HFFc6 (cell line): ENCODE measurements at places on chromosomes 1 and 21.

GRCh38 chr1:18618546-18619466 lies 11.8 kb upstream of the PAX7 start:
- peak; percentile 13 for DNase-seq

GRCh38 chr1:89035080-89035479 lies 12.4 kb upstream of the GBP3 start:
- no peak for DNase-seq

DNA sequence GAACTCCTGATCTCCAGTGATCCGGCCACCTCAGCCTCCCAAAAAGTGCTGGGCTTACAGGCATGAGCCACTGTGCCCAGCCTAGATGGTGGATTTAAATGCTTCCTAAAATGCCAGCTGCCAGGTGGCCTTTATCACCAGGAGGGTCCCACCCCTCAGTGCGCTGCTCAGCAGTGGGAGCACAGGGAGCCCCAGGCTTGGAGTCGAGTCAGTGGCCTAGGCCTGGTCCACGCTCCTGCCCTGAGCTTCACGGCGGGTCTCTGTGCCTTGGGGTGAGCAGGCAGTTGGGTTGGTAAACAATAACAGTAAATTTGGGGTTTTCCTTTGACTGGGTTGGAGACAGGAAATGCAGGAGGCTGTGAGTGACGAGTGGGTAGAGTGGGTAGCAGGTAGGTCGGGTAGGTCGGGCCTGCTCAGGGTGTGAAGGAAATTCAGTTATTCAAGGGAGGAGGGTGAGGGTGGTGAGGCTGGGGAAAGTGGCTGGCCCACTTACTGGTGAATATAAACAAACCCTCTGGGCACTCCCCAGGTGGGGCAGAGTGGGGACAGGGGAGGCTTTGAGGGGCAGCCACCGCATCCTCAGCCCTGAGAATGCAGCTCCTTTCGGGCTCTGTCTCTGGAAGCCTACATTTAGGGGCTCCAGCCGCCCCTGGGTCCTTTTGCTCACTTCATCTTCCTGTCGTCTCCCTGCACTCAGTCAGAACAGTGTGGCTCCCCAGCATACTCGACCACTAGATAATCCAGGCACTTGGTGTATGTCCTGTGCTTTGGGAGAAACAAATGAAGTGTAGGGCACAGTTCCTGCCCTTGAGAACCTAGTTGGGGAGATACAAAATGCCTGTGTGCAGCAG lies 33.5 kb upstream of the IL19 start:
- DNase-seq = no peak

DNA sequence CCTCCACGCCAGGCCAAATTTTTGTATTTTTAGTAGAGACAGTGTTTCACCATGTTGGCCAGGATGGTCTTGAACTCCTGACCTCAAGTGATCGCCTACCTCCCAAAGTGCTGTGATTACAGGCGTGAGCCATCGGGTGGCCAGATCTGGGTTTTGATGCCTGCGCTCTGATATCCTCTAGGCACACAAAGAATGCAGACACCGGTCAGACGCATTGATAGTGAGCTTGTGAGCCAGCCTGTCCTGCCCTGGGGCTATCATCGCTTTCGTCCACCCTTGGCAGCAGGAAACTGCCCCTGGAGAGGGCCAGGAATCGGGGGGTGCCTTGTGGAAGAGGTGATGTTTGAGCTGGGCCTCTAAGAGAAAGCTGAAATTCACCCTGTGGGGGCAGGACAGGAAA lies 4.0 kb downstream of the FBLIM1 start:
- no peak for DNase-seq

- DNase-seq = peak; percentile 6
These were observed 71.2 kb downstream of the LRRC40 start for GRCh38 chr1:70134148-70134547.

- no peak for DNase-seq
These were observed 153.6 kb upstream of the SAMSN1 start for GRCh38 chr21:14699433-14700407.

DNA sequence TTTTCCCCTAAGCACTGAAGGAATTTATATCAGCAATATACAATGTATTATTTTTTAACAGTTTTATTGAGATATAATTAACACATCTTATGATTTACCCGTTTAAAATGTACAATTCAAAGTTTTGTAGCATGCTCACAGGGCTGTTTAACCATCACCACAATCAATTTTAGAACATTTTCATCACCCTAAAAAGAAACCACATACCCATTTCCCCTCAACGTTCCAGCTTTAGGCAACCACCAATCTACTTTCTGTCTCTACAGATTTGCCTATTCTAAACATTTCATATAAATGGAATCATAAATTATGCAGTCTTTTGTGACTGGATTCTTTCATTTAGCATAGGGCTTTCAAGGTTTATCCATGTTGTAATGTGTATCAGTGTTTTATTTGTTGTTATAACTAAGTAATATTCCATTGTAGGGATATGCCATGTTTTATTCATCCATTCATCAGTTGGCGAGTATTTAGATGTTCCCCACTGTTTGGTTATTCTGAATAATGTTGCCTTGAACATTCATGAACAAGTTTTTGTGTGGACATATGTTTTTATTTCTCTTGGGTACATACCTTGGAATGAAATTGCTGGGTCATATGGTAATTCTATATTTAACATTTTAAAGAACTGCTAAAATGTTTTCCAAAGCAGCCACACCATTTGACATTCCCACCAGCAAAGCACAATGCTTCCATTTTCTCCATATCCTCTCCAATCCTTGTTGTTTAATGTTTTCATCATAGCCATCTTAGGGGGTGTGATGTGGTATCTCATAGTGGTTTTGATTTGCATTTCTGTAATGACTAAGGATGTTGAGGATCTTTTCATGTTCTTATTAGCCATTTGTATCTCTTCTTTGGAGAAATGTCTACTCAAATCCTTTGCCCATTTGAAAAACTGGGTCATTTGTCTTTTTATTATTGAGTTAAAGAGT lies 188.5 kb downstream of the TM2D1 start:
- no peak for DNase-seq

- DNase-seq = no peak
These were observed 11.7 kb upstream of the SH3GLB1 start for GRCh38 chr1:86692641-86693040.

- no peak for DNase-seq
These were observed 658 bp downstream of the UBXN11 start for GRCh38 chr1:26305667-26306289.

GRCh38 chr1:209412036-209412435 lies 171.5 kb upstream of the CAMK1G start:
- DNase-seq = peak; percentile 41

GRCh38 chr1:201715801-201716741 lies 112.9 kb upstream of the IPO9 start:
- no peak for DNase-seq

- no peak for DNase-seq
These were observed 232.3 kb downstream of the HMCN1 start for GRCh38 chr1:185966471-185966870.

- no peak for DNase-seq
These were observed 129.8 kb downstream of the ZP4 start for GRCh38 chr1:237760951-237761350.

DNA sequence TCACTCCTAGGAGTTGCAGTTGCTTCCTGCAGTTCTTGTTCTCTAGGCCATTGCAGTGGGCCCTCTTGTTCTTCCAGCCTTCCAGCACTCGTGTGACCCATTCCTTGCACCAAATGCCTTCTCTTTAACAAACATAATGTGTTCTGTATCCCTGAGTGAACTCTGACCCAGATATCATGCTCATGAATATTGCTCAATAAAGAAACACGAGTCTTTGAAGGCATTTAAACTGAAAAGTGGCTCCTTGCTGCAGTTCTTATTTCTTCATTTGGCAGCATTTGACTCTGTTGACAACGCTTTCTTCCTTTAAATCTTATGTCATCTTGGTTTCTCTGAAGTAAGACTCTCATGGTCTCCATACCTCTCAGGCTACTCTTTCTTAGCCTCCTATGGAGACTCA lies 100.7 kb upstream of the PDE4B start:
- no peak for DNase-seq

DNA sequence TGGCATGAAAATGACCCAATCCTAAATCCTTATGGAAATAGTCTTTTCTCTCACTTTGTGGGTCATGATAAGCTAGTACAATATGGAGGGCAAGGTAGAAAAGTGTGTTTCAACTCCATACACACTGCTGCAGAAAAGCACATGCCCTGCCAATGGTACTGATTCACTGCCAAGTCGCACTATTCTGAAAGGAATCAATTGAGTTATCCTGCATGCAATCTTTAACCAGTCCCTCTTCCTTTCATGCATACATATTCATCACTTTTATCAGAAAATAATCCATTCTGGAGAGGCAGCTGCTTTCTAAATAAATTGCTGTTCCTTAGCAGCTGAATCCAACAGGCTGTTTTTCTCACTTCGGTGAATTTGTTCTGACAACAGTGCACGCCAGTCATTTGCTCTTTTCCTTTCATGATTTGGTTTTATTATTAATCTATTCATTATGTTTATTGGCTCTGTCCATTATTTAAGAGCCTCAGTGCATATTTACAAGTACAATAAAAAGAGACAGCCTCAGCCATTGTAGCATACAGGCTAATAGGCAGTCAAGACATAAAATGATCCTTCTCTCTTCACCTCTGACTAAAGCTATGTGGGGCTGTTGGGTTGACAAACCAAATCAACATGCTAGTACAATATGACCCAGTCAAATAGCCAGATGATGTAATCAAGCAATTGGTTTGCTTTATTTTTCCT lies 108.8 kb downstream of the CHD1L start:
- DNase-seq = no peak

- no peak for DNase-seq
These were observed 209.7 kb downstream of the RHOU start for GRCh38 chr1:228944935-228945371.

GRCh38 chr1:200919386-200919785 lies 24.7 kb downstream of the INAVA start:
- DNase-seq = no peak

- DNase-seq = no peak
These were observed at the start of the genes FBXO2 and FBXO44 for GRCh38 chr1:11654137-11654938. TSS of gene FBXO2 (minus strand) at chr1:11654429. CDS start at chr1:11654340, 89 bp downstream. TSS of gene FBXO44 (plus strand) at chr1:11654877. CDS start at chr1:11655836, 959 bp downstream.

- DNase-seq = no peak
These were observed 49.1 kb downstream of the ERI3 start for GRCh38 chr1:44305962-44306422.

- no peak for DNase-seq
These were observed 13.5 kb upstream of the LORICRIN start for GRCh38 chr1:153246018-153246417.

- DNase-seq = peak; percentile 48
These were observed 5.2 kb upstream of the LIN28A start for GRCh38 chr1:26405281-26405915.

DNA sequence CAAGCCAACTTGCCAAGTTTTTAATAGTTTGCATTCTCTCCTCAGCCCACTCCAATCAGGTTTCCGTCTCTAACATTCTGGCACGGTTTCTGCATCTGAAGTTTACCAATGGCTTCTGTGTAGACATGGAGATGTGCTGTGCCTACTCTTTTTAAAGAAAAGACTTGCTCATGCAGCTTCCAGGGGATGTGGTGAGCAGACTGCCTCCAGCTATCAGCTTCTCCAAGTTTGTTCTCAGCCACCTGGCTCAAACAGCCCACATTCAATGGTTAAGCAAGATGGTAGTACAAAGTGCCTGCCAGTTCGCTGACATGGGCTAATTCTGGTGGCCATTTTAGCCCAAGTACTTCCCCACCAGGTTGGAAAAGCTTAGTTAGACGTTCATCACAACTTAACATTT lies 465.3 kb downstream of the NEGR1 start:
- DNase-seq = no peak

DNA sequence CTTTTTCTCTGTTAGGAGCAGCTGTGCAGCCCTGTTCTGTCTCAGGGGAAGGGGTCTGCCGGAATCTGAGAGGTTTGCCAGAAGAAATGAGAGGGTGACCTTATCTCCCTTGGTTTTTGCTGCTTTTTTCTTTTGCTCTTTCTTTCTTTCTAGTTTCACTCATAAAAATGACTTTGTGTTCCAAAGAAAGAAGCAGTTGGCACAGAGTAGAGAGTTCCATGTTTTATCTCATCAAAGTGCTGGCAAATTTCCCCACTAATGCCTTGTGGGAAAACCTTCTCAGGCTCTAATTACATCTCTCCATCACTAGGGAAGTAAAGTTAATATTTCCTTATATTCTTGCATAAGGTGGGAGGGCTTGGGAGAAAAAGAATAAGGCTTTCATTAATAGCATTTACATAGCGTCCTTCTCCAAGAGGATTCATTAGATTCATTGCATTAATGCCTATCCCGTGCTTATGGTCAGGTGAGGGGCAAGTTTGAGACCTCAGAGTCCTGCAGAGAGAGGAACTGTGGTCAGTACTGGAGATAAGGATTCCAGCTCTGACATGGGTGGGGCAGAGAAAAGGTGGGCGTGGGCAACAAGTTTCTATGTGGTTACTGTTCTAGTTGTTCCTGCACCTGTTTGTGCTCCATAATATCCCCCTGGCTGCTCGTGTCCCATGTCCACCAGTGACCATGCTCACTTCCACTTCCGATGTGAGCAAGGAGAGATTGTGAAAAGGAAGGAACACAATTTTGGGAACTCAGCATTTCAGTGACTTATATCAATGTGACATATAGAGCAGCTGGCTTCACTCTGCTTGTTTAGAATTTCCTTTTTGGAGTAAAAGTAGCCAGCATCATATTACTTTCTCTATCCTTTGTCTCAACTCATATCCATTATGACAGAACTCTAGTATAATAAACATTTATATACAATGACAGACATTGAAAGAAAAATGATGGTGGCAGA lies 79.5 kb downstream of the DISC1 start:
- DNase-seq = no peak

GRCh38 chr1:67653304-67653703 lies 31.7 kb upstream of the GADD45A start:
- DNase-seq = no peak

GRCh38 chr1:183583466-183583865 lies 6.8 kb downstream of the NCF2 start:
- no peak for DNase-seq

DNA sequence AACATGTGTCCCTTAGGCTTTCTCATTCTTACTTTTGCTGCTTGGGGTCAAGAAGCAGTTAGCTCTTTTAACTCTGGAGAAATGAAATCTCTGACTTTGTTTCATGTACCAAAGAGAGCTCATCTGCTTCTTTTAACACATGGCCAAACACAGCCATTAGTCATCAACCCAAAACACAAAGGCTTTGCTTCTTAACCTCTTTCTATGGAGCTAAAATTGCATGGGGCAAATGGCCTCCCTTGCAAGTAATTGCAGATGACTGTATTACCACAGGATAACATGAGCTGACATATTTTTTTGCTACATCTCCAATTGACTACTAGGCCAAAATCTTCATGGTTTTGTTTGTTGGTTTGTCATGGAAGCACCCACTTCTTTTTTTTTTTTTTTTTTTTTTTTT lies 300.9 kb downstream of the BRINP3 start:
- DNase-seq = no peak

DNA sequence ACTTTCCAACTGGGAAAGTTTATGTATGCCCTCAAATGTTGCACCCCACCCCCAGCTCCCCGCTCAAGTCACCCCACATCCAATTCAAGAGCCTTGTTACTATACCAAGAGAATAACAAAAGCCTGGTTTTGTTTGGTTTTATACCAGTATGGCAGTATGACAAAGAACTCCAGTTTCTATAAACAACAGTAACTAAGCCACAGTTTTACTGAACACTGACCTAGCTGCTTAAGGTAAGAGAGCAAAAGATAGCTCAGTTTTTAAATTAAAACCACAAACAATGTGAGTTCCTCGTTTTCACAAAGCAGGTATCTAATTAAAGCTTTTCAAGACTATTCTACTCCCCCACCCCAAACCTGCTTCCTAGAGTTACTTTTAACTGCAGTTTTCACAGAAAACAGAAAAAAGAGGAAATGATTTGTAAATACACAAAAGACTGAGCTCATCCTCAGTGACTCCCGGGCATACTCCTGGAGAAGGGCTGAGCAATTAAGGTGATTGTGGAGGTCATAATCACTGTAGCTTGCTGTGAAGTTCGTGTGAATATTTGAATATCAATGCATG lies 59.3 kb upstream of the LHX8 start:
- DNase-seq = no peak
